ENCODE measurements at places on chromosomes 5 and 9.

GRCh38 chr5:177958696-177959095, 37.3 kb downstream of the PROP1 start:
- DNase-seq = no peak

GRCh38 chr5:103057208-103058130, 62.5 kb downstream of the GIN1 start:
- DNase-seq = no peak

GRCh38 chr9:22742401-22742800, 295.8 kb downstream of the DMRTA1 start:
- no peak for DNase-seq

GRCh38 chr5:157067005-157067404, 8.1 kb upstream of the HAVCR1 start:
- no peak for DNase-seq

DNA sequence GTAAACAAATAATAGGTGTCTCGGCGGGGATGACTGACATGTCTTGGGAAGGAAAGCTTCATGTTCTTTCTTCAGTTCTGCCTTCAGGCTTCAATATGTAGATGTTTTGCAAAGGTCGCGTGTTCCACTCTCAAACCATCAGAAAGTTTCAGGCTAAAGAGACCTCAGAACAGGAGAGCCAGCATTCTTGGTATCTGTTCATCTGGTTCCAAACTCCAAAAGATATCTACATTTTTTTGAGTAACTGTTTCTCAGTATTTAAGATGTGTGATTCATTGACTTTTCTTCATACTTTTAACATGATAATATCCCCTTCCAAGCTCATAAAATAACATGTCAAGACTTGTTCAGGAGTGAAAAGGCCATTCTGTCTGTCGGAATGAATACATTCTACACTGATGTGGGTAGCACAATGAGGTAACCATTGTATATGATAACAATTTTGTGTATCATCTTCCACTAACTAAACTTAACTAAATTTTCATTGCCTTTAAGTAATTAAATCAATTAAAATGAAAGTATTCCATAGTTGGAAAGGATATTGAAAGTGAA, 183.6 kb downstream of the CFAP90 start:
- DNase-seq = no peak

GRCh38 chr5:158563760-158564390, 535.8 kb downstream of the EBF1 start:
- no peak for DNase-seq

- DNase-seq = no peak
Observed at GRCh38 chr9:88313364-88314220, 74.7 kb upstream of the SPIN1 start.

DNA sequence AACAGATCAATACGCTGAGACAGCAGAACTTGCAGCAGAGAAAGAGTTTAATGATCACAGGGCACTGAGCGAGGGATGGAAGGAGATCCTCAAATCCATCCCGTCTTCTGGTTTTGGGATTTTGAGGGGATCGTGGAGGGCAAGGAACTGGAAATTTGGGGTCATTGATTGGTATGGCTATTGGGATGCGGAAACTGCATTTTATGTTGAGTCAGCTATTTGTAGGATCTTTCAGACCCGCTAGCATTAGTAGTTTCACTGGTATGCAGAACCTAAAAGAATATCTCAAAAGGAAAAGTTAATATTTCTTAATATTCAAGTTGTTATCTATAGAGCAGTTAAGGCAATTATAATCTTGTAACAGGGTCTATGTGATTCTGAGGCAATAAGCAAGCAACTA, 771.7 kb upstream of the CTNND2 start:
- no peak for DNase-seq

DNA sequence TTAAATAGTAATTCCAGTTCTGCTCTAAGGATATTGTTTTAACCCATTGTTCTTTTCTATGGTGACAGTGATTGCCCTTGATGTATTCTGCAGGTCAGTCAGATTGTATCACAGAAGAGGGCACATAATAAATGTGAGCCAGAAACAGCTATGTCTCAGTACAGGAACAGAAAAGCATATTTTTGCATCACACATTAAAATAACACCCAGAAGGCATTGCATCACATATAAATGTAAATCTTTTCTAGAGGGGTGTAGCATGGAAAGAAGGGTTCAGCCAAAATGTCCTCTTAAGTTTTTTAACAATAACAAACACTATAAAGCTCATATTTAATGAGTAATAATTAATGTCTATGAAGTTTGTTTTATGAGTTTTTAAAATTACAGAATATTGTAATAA, 30.0 kb downstream of the ZCCHC7 start:
- no peak for DNase-seq

DNA sequence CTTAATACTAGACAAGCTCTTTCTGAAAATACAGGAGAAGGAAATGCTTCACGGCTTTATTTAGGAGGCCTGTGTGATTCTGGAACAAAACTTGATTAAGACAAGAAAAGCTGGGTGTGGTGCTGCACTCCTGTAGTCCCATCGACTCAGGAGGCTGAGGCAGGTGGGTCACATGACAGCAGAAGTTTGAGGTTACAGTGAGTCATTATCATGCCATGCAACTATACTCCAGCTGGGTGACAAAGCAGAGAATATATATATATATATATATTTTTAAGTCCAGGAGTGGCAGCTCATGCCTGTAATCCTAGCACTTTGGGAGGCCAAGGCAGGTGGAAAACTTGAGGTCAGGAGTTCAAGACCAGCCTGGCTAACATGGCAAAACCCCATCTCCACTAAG, 33.1 kb upstream of the SPIN1 start:
- DNase-seq = no peak

- DNase-seq = no peak
Observed at GRCh38 chr9:28024676-28025075, 451.4 kb upstream of the C9orf72 start.

GRCh38 chr5:16936150-16936988, at the start of gene MYO10:
Gene MYO10 (minus strand): TSS chr5:16936288. CDS start chr5:16935808, 480 bp downstream.
- DNase-seq = peak; percentile 59

DNA sequence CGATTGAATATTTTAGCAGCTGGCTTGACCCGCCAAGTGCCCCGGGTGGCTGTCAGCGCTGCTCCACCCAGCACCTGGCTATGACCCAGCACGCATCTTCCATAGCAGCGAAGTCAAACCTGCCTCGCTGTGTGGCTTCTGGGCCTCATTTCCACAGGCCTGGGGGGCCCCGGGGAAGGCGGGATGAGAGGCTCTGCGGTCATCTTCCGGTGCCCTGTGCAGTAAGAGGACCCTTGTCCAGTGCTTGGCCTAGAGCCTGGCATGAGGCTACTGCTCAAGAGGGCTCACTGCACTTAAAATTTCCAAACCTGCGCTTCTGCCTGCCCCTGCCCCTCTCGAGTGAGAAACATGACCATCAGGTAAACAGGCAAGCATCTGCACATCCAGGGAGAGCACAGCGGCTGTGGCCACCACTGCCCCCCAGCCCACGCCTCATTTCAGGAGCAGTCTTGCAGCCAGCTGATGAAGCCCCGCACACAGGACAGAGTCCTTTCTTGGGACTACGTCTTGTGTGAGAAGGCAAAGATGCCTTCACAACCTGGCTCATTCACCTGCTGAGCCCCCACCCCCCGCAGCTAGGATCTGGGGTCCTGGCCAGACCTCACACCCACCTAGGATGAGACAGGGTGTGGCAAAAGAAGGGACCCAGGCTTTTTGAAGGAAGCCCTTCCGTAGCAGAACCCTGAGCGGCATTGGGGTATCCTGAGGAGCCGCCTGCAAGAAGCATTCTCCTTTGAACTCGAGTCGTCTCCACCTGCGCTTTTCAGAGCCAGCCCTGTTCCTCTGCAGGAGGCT, 69.5 kb upstream of the UNC5A start:
- DNase-seq = no peak

DNA sequence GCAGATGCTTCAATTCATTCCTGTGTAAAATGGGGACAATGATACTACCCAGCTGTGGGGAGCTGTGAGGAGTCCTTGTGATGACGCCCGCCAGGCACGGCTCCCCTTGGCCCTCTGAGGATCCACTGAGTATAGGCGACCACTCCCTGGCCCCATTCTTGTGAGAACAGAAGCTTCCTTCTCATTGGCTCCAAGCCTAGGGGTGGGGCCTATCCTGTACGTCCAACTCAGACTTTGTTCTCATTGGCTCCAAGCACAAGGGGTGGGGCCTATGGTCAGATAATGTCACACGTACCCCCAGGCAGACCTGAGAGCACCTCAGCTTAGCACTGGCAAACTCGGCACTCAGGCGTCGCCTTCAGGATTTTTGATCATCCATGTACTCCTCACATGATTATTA, 232.9 kb upstream of the MVB12B start:
- DNase-seq = no peak

DNA sequence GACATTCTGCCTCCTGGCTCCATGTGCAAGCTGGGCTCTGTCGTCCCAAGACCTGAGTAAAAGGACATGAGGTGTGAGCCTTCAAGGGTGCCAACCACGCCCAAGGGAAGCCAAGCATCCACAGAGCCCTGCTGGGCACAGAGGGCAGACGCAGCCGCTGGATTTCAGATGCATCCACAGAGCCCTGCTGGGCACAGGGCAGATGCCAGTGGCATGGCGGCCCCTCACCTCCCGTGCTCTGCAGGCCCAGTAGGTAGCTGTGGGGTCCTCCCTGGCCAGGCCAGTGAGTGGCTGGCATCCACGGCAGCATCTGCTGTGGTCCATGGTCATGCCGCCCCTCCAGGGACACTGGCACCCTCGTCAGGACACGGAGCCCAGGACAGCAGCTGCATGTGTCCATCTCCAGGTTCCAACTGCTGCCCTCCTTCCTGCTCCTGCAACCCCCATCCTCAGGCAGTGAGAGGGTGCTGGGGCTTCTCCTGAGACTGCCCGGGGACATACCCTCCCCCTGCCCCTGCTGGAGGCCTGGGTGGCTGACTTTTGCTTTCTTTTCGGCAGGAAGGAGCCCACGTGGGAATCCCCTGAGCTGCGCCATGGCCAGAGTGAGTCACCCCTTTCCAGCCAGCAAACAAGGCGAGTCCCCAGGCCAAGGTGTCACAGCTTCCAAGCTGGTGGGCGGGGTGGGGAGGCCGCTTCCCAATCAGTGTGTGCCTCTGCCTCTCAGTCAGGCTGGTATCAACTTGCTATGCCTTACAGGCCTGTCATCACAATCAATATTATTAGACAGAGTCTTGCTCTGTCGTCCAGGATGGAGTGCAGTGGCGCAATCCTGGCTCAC, 4.0 kb upstream of the TRAF2 start:
- DNase-seq = peak; percentile 88
